ENCODE measurements at places on chromosomes 5 and 9.

DNA sequence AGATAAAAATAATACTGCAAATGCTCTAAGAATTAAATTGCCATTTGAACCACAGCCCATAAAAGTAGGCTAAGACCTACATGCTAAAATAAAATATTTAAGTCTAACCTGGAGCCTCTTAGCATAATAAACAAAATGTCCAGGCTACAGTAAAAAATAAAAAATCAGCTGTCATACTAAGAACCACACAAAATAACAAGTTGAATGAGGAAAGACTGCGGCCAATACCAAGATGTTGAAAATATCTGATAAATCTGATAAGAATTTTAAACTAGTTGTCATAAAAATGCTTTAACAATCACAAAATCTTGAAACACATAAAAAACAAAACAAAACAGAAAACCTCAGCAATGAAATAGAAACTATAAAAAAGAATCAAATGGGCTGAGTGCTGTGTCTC is 336.9 kb upstream of the MSX2 start:
- no peak for DNase-seq

GRCh38 chr5:123174916-123175481 is 86.0 kb downstream of the PRDM6 start:
- DNase-seq, result no peak

GRCh38 chr5:42721484-42721883 is 35.1 kb upstream of the CCDC152 start:
- no peak for DNase-seq

DNA sequence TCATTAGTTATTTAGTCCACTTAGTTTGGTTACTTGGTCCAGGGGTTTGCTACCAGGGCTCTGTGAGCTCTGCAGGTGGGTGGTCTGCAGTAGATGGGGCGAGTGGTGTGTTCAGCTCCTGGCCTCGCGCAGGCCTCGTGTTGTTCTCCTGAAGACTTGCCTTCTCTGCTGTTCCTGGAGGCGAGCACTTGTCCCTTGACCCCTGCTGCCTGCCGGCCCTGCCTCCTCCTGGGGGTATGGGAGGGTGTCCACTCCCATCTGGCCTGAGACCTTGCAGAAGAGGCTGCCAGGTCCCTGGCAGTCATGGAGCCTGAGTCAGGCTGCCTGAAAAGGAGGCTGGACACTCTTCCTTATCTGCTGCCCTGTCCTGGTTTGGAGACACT is 137.0 kb downstream of the CACNA1B start:
- no peak for DNase-seq

- DNase-seq, result peak; percentile 36
Observed at GRCh38 chr9:5582835-5583195, 46.1 kb upstream of the RIC1 start.

GRCh38 chr5:110150199-110150598 is 460.5 kb downstream of the MAN2A1 start:
- DNase-seq, result no peak

GRCh38 chr5:149807176-149807575 is 77.1 kb downstream of the PPARGC1B start:
- no peak for DNase-seq

- no peak for DNase-seq
Observed at GRCh38 chr9:136087741-136088480, 7.2 kb downstream of the NACC2 start.

GRCh38 chr9:112544477-112544876 is 57.9 kb downstream of the KIAA1958 start:
- no peak for DNase-seq

DNA sequence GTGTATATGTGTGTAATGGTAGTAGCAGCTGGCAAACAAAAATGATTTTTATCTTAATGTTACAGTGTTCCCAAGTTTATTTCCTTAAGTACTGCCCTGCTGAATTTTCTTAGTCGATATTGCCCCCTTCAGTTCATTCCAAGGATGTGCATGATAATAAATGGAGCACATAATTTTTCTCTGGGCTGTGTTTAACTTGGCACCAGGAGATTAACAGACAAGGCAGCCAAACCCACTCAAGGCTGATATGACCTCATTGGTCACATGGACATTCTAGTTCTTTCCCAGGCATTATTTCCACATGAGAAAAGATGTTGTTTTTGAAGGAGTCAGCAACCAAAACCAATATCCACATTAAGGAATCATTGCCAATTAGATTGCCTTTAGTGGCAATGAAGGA is 61.8 kb downstream of the COX7C start:
- DNase-seq, result peak; percentile 3

GRCh38 chr5:31362931-31363568 is 168.8 kb downstream of the DROSHA start:
- DNase-seq, result no peak

DNA sequence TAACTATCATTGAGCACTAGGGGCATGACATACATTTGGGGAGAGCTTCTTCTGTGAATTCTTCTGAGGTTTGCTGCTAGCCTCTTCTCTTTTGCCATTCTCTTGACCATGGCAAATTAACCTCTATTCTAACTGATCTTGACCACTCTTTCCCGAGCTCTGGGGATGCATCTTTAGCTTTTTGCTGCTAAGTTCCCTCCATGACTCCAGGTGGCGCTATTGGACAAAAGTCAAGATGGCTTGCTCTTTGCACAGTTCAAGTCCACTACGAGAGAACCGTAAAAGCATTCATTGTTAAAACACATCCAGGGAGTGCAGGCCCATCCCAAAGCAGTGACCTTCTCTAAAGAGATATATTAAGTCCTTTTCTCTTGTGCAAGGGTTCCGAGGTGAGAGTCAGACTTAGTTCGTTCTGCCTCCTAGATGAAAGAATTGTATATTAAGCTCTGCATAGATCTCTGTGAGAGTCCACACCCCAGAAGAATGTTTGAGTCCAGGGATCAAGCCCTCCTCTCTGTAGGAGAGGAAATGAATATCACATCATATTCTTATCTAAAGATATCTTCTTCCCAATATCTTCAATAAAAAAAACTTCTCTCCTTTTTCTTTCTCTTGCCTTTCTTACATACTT is 1152.9 kb upstream of the CDH6 start:
- DNase-seq, result no peak

DNA sequence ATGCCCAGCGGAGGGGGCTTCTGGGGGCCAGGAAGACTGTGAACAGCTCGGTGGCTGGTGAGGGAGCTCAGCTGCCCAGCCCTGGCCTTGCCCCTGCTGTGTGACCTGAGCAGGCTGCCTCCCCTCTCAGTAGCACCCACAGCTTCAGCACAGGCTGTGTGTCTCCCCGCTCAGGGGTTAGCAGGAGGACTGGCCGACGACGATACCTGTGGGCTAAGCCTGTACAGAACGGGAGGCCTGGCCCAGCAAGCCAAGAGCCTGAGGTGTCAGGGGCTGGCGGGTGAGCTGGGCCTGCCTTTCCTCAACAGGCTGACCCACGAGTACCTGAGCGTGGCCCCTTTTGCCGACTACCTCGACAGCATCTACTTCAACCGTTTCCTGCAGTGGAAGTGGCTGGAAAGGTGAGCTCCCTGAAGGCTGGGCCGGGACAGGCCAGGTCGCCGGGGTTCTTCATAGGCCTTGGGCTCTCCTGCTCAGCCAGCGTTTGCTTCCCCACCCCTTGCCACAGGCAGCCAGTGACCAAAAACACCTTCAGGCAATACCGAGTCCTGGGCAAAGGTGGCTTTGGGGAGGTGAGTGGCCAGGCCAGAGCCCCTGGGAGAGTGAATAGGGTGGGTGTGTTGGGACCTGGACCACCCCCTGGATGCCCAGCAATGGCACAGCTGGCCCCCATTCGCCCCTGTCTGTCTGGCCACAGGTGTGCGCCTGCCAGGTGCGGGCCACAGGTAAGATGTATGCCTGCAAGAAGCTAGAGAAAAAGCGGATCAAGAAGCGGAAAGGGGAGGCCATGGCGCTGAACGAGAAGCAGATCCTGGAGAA is 6.6 kb downstream of the GRK6 start:
- no peak for DNase-seq

- peak; percentile 89 for DNase-seq
Observed at GRCh38 chr5:131252824-131253171, 11.1 kb upstream of the CDC42SE2 start.

DNA sequence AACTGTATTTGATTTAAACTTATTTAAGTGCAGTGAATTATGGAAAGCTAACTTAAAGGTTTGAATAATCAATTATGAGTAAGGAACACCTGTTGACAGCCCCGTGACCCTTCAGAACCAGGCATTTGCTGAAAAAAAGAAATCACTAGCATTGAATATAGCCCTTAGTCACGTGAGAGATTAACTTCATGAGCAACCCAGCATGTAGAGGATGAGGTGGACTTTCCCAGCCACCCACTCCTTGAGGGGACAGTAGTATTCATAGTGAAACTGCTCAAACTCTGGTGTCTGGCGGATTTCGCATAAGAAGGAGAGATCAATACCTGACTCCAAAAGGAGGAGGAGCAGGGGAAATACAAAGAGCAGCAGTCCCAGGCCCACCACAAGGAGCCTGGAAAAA is 184.8 kb upstream of the RASEF start:
- no peak for DNase-seq

- no peak for DNase-seq
Observed at GRCh38 chr5:114857941-114858551, 311.7 kb downstream of the TRIM36 start.

- no peak for DNase-seq
Observed at GRCh38 chr5:67806654-67807438, 408.7 kb upstream of the PIK3R1 start.

- DNase-seq, result no peak
Observed at GRCh38 chr9:14895806-14896205, 14.4 kb downstream of the FREM1 start.

DNA sequence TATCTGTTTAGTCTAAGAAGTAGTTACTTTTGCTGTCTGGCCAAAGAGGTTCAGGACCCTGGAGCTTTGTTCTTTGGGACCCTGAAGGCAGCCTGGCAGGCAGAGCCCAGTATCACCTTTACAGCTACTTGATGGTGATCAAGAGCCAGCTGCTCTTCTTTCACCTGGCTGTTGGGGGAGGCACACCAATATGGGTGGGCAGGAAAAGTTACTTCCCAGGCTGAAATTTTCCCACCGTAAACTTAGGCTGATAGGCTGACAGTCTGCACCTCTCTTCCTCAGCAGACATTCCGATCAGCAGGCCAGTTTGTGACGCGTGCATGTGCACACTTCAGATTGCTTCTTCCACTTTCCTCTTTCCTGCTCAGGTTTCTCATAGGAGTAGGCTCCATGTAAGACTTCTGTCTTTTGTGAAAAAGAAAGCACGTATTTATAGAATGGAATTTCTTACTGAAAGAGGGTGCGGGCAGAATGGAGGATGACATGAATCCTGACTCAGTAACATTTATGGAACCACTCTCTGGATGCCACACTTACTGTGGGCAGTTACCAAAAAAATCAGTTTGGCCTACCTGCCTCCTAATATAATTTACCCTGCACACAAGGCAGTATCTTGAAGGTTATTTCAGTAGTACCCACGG is 223.9 kb upstream of the DMRT1 start:
- no peak for DNase-seq

DNA sequence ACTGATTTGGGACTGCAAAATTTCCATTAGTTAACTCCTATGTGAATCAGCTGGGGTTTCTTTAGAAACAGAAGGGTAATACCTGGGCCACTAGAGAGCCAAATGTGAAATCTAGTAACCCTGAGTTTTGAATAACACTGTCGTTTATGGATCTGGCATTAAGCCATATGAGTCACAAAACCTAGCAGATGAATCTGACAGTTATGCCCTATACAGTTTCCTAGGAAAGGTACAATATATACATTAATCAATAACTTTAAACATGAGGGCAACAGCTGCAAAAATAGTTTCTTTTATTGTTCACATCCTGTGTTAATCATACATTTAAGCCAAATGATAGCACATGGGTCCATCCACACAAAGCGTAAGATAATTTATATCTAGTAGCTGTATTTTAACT is 56.9 kb downstream of the PAM start:
- DNase-seq, result no peak

DNA sequence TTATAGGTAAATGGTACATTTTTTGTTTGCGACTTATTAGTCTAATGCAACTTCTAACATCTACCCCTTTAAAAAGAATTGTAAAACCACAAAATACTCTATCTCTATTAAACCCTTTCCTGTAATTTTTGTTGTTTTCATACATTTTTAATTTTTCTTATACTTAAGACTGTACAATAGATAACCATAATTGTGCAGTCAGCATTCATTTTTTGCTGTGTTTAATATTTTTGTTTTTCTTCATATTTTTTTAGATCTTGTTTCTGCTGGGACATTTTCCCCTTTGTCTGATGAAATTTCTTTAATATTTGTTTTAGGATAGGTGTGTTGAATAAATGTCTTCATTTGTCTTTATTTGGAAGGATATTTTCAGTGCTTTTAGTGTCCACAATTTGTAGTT is 19.9 kb downstream of the OR1J1 start:
- no peak for DNase-seq

DNA sequence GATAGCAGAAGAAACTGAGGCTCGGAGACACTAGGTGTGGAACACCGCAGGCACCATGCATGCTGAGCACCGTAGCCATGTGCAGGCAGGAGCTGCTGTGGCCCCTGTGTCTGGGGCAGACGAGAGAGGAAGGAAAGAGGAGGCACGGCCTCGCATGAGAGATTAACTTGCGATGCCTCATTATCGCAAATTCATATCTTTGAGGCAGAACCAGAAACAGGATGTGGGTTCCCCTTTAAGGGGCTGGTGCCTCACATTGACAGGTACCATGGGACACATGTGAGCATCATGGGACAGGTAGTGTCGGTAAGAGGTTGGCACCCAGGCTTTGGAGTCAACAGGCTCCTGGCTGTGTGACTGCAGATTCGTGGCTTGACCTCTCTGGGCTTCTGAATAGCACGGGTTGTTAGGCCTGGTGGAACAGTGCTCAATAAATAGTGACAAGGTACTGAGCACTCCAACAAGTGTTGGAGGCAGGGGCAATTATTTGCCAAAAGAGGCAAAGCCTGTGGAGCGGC is 40.8 kb downstream of the NAIF1 start:
- peak; percentile 95 for DNase-seq

GRCh38 chr9:136950656-136951276 is 1.3 kb upstream of the LCN12 start:
- DNase-seq, result no peak

- DNase-seq, result no peak
Observed at GRCh38 chr5:127298036-127298429, 7.4 kb downstream of the MEGF10 start.

GRCh38 chr9:82410306-82410705 is 421.7 kb downstream of the SPATA31D1 start:
- no peak for DNase-seq

GRCh38 chr5:136066661-136067271 is 38.0 kb downstream of the TGFBI start:
- no peak for DNase-seq

- no peak for DNase-seq
Observed at GRCh38 chr9:118362123-118362522, 657.9 kb downstream of the TLR4 start.

DNA sequence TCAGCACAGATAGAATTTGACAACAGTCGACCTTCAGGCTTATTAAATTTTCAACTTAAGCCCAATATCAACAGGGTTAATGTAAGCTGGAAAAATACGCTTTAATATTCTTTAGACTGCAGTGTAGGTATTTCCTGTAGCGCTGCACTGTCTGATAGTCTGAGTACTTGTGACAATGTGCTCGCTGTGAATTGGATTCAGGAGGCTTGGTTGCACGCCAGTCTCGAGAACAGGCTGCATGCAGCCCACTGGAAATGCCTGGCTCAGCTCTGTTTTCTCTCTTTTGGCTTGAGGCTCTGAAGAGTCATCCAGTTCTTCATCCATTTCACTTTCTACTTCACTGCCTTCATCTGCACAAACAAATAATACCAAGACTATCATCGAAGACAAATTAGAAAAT is 300.9 kb downstream of the RFX3 start:
- DNase-seq, result no peak

- peak; percentile 79 for DNase-seq
Observed at GRCh38 chr5:68274847-68275651, 59.5 kb downstream of the PIK3R1 start.

- no peak for DNase-seq
Observed at GRCh38 chr5:127571314-127572131, 54.1 kb downstream of the PRRC1 start.
